ENCODE measurements at places on chromosomes 7 and 10.

DNA sequence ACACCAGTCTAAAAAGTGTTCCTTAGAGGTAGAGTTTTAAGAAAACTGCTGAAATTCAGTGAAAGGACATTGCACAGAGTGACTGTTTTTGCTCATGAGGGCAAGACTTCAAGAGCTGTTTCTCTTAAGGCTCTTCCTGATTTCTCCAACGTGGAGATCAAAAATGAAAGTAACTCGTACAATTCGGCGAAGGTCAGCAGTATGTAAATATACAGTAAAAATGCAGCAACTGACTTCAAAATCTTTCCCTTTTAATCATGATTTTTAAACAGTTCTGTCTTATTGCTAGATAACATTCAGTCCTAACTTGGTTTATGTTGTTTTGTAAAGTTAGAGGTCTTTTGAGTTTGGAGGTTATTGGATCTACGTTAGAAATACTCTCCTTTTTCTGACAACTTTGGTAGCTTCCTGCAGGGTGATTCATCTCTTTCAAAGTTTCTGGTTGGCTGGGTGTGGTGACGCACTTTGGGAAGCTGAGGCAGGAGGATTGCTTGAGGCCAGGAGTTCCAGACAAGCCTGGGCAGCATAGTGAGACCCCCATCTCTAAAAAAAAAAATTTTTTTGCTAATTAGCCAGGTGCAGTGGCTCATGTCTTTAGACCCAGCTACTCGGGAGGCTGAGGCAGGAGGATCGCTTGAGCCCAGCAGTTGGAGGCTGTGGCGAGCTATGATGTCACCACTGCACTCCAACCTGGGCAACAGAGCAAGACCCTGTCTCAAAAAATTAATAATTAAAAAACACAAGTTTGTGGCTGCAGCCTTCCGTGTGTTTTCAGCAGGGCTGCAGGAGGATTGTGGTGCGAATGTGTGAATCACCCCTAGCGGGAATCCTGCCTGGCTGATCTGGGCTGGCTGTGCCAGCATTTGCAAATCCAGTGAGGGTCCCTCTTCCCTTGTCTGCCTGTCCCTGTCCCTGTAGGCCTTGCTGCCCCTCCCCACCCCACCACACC lies 29.2 kb upstream of the AP5Z1 start:
- no peak for DNase-seq

- DNase-seq, result no peak
Measured at GRCh38 chr7:47758546-47758945, 176.6 kb upstream of the TNS3 start.

DNA sequence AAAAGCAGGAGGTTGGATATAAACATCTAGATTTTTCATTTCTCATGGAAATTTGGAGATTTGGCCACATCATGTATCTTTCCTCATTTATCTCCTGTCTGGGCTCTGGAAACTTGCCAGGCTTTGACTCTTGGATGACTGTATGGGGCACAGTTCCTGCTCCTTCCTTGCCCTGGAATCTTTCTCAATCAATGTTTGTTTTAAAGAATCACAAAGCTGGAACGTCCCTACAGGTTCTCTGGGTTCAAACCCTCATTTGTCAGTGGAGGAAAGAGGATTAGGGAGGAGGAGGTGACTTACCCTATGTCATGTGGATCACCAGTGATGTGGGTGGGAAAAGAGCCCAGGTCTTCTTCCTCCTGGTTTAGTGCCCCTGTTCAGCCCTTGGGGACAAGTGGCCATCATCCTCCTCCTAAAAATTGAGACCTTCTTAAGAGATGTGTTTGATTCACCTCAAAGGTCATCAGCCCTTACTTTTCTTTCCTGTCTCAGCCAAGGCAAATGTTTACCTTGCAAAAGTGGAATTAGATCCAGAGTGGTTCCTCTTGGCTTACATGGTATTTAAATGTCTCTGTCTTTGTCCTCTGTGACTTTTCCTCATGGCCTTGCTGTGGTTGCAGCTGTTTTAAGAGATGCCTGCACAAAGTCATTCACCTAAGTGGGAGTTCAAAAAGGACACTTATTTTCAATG lies 38.8 kb upstream of the PDZD8 start:
- DNase-seq, result no peak

GRCh38 chr10:89159761-89160160 lies 47.4 kb downstream of the CH25H start:
- no peak for DNase-seq

DNA sequence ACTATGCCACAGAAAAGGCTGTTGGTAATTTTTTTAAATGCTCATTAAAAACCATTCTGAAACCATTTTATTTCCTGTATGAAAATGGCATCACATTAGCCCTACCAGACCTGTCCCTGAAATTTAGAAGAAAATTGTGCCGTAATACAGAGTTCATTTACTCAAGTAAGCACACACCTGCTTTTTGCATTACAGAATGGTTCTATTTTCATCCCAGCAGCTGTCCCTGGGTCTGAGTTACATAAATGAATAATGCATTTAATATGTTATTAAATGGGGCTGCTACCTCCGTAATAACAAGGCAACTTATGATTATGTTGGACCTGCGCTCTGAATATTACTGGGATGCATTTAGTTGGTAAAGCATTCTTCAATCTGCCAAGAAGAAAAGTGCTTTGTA lies 508.9 kb downstream of the SORCS1 start:
- DNase-seq, result no peak

DNA sequence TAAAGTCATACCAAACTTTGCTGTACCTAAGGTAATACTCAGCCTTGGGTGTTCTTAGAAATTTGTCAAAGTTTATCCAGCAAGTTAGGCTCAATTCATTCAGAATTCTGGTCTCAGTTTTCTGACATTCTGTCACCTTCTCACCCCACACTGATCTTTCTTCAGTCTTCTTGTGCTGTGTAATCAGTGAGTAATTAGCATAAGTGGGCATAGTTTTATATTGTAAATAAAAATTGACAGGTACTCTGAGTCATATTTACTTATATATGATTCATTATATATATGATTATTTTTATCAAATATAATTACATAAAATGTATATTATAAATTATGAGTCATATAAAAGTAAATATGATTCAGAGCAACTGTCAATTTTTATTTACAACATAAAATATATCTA lies 170.9 kb upstream of the MAGI2 start:
- no peak for DNase-seq

GRCh38 chr7:64183827-64184372 lies 23.1 kb upstream of the ZNF735 start:
- no peak for DNase-seq

DNA sequence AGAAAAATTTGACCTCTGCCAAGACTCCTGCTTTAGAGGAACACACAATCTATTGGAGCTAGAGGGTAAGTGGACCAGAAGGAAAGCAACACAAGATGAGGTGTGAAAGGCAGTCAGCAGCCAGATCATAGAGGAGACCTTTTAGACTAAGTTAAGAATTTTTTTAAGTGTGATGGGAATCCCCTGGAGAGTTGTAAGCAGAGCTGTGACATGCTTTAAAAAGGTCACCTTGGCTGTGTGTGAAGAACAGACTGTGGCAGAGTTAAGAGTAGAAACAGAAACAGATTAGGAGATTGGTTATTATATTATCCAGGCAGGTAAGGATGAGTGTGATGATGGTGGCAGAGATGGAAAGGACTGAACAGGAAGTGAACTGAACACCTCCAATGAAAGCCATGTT lies 23.5 kb downstream of the CPEB3 start:
- no peak for DNase-seq

DNA sequence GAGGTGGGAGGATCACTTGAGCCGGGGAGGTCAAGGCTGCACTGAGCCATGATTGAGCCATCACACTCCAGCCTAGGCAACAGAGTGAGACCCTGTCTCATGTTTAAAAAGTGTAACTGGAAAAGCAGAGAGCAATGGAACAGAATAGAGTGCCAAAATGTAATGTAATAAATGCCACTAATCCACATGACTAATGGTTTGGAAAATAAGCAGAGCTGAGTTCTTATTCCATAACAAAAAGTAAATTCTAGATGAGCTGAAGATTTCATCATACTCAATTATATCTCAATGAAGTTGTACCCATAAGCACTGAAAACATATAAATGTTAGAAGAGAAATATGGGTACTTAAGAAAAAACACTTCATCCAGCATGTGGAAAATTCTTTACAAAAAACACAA lies 132.6 kb downstream of the USP6NL start:
- no peak for DNase-seq

DNA sequence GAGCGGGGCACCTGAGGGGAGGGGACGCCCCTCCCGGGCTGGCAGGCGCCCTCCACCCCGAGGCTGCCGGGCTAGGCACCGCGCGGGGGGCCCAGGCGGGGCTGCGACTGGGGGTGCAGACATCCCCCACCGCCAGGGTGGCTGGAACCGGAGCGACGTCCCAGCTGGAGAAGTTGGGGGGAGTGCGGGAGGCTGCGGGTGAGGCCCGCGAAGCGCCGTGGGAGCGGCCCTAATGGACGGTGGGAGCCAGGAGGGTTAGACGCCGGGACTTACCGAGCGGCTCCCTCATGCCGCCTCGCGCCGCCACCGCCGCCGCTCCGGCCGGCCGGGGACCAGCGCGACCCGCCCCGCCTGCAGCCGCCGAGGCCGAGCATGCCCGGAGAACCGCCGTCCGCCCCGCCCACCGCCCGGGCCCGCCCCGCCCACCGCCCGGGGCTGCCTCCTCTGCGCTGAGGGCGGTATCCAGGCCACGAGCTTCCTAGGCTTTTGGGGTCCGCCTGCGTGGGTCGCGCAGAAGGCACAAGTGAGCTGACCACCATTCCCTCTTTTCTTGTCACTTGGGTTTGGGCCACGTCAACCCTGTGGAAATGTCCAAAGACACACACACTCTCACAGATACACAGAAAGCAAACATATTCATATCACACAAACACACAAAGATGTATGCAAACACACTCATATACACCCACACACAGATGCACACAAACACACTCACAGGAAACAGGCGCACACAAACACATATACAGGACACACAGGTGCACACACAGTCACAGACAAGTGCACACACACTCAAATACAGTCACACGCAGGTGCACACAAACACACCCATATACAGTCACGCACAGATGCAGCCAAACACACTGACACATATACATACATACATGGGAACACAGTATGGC lies at the start of gene JCAD:
JCAD (minus strand) TSS at position 378 of the 899 bp plus-strand sequence. CDS start 11,774 bp downstream, outside the sequence.
- peak; percentile 19 for DNase-seq

GRCh38 chr10:131933016-131933695 lies 32.3 kb downstream of the PPP2R2D start:
- no peak for DNase-seq

- DNase-seq, result no peak
Measured at GRCh38 chr7:148537435-148537834, 53.1 kb upstream of the C7orf33 start.

DNA sequence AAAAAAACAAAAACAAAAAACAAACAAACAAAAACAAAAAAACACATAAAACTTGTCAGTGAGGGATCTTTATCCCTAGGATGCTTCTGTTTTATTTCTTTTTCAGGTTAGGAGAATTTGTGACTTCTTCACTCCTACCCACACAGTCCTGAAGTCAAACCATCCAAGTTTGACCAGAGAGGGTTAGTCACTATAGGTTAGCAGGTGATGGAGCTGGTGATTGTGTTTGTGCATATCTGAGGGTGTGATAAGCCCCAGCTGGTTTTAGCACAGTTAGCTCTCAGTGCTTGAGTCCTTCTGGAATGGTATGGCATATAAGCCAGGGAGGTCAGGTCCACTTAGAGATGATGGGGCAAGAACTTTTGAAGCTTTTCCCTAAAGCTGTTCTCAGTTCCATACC lies 11.8 kb upstream of the IKZF1 start:
- DNase-seq, result no peak
